ENCODE measurements at places on chromosomes 7 and 10.

DNA sequence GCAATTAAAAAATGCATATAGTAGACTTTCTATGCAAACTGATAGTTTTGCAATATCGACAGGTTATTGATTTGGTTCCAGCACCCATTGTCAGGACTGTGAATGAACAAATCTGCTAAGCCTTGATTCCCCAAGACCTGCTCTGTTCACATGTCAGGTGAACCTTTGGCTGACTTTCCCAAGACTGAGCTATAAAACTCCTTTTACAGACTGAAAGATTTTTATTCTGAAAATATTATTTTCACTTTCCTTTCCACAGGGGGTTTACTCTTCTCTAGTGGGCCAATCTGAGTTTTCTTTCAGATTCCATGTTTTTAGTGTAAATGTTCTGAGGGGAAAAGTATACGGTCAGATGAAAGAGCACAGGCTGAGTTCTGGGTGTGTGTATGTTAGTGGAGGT, 199.2 kb upstream of the BMPER start:
- no peak for DNase-seq

DNA sequence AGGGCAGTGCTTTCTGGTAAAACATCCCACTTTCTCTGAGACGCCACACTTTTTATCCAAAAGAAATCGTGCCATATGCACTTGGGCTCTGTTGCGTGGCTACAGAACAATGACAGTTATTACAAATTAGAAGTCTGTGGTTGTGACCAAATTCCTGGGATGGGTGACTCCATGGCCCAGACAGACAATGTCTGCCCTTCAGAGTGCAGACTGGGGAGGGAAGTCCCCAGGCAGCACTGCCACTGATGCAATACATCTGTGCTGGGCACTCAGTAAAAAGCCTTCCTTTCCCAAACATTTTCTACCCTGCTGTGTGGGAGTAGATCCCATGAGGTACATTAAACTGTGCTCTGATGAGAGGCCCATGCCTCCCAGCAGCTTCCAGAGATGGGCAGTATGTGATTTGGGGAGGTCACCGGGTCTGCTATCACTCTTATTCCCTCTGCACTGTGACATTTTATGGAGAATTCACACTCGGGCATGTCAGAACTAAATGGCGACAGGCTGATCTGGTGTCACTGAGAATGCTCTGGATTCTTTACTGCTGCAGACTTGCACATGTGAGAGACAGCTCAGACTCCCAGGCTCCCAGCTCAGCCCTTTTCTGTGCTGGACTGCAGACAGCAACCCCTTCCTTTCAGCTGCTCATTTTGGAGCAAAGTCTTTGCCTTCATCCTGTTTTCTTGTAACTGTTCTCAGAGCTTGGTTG, 243.5 kb upstream of the ZNF32 start:
- DNase-seq: no peak

GRCh38 chr7:25087855-25088254, 37.2 kb downstream of the CYCS start:
- DNase-seq: no peak

DNA sequence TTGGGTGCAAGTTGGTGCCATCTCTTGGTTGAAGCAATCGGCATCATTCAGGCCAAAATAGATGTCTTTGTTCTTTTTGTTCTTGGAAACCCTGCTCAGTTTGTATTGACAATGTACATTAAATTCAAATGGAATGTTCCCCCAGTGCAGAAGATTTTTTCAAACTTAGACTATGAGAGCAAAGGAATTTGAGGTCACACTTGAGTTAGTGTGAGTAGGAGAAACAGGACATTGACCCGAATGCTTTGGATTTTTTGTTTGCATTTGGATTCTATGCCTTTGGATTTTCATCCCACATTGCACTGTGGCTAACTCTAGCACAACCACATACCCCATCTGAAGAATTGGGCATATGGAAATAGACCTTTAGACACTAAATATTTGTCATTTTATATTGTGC, 480.0 kb downstream of the GALNT17 start:
- DNase-seq: no peak

DNA sequence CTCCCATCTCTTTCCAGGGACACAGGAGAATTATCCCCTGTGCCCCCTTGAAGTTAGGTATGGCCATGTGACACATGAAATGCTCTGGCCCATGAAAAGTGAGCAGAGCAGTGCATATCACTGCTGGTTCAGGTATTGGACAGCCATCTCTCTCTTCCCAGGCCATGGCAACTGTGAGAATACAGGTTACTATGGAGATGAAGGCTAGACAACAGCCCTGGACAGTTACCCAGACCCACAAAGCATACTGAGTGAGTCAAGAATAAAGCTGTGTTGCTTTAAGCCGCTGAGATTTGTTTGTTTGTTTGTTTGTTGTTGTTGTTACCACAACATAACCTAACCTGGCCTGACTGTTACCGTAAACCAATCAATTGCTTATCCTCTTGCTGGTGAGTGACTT, 722.3 kb downstream of the KCNMA1 start:
- no peak for DNase-seq

DNA sequence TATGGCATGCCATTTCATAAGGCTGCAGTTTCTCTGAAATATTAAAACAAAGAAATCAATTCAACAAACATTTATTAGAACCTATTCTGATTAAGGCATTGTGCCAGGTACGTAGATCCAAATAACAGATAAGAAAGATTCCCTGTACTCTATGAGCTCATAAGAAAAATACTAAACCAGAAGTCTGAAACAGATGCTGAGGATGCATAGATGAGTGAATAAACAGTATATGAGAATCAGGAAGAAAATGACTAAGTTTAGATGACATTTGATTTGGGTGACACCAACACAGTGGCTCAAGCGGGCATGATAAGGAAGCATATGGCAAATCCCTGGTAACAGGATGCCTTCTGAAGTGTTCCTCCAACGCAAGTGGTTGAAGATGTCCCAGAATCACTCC, 477.2 kb downstream of the PARD3 start:
- DNase-seq: no peak

GRCh38 chr7:122518488-122518887, 180.4 kb downstream of the RNF133 start:
- no peak for DNase-seq

- DNase-seq: no peak
These were observed 128.4 kb downstream of the NRBF2 start for GRCh38 chr10:63261496-63261895.

DNA sequence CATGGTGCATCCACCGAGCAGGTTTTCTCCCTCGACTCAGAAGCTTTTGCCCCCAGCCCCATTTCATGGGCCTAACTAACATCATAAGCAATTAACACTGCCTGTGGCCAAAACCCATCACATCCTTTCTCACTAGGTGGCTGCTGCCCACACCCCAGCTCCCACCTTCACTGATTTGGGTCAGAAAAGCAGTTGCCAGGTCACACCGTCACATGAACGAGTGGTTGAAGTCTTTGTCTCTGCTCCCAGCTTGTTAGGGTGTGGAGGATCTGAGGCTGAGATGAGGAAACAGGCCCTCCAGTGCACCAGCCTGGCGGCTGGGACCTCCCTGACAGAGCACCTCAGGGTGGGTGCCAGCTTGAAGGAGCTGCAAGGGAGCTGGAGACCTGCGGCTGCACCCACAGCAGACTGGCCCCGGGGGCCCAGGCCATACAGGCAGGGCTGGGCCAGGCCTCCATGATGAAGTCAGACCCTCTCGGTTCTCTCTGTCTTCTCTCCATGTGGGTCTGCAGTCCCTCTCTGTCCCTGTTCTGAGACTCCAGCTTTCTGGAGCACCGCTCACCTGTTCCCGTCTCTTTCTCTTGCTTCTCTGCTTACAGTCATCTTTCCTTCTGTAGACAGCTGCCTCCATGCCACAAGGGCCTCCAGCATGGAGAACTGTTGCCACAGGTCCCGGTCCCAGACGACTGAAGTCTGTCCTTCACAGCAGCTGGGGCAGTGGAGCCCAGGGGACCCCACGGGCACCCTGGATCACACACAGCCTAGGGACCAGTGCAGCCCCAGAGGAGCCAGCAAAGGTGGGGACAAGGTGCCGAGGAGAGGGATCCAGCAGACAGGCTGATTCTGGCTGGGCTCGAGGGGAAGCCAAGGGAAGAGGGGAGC, 13.8 kb upstream of the INPP5A start:
- DNase-seq: no peak

DNA sequence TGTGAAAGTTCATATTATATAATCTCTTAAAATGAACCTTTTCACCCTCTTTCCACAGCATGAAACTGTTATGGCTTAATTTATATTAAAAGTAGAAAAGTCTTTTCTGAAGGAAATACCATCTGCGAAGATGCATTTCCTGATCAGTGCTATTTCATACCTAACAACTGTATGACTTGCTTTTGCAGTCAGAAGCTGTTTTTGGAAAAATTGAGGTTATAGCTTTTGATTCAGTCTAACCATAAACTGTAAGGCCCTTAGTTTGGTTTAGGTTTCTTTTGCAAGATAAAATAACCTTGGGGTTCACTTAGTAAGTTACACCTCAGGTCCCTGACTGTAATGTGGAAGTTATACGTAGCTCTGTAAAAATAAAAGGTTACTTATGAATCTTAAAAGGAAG, 22.7 kb upstream of the PARP12 start:
- DNase-seq: no peak

GRCh38 chr10:11081408-11081807, 63.7 kb downstream of the CELF2 start:
- DNase-seq: no peak

DNA sequence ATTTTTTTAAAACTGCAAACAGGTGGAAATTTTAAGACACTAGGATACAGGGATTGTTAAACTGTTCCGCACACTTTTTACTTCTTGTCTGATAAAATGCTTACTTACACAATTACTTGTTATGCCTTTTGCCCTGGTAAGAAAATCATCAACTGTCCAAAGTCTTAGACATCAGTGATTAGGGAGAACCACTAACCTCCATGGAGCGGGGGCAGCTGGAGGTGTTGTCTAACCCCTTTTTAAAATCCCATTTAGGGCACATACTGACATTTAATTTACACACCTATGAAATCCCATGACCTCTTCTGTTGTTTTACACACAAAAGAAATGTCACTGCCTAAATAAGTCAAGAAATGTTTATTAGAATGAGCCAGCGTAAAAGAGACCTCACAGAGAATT, 65.7 kb downstream of the TRIM24 start:
- no peak for DNase-seq

DNA sequence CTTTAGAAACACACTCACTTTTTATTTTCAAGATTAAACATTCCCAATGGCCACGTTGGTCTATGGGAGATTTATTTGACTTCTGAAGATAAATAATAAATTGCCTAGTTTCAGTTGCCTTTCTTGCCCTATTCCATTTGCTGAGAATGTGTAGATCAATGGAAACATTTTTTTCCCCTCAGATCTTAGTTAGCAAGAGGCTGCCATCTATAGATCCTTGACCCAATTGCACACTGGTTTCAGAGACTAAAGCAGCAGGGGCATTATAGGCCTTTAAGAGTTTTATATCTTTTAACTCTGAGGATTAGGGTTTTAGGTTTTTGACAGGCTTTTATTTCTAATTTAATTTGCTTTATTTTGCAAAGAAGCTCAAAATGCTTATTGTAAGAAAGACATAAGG, 163.2 kb upstream of the GPR26 start:
- no peak for DNase-seq

DNA sequence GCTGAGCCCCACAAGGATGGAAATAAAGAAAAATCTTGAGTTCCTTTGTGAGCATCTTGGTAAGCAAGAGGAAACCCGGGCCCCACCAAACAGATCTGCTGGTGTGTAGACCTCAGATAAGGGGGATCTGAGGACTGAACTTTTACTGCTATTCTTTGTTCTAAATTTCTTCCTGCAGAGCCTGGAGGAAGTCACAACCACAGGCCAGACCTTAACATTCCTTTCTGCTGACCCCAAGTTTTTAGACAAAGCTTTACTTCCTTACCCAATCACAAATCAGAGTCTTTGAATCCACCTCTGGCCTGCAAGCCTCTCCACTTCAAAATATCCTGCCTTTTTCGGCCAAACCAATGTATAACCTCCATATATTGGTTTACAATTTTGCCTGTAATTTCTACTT, 352.6 kb upstream of the AUTS2 start:
- DNase-seq: no peak
